ENCODE measurements at places on chromosomes 2 and 18.

- DNase-seq: no peak
Measured at GRCh38 chr2:189178726-189179569, 613 bp downstream of the COL5A2 start.

DNA sequence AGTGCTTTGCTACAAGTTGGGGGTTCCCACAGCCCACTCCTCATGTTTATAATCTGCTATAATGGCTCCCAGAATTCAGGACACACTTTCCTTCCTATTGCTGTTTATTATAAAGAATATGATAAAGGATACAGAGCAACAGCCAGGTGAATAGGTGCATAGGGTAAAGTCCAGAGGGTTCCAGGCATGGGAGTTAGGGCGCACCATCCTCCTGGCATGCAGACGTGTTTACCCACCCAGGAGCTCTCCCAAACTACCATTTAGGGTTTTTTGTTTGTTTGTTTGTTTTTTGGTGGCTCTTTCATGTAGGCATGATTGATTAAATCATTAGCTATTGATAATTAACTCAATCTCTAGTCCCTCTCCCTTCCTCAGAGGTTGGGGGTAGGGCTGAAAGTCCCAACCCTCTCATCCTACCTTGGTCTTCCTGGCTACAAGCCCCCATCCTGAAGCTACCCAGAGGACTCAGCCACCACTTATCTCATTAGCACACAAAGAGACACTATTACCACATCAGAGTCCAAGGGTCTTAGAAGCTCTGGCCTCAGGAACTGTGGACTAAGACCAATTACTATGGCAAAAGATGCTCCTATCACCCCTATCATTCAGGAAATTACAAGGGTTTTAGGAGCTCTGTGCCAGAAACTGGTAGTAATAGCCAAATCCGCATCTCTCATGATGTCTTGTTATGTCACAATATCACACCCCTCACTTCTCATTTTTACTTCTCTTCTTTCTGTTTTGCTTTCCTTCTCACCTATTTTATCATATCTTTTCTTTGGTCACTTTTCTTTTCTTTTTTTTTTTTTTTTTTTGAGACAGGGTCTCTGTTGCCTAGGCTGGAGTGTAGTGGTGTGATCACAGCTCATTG is 154.9 kb upstream of the TTC39C start:
- no peak for DNase-seq

DNA sequence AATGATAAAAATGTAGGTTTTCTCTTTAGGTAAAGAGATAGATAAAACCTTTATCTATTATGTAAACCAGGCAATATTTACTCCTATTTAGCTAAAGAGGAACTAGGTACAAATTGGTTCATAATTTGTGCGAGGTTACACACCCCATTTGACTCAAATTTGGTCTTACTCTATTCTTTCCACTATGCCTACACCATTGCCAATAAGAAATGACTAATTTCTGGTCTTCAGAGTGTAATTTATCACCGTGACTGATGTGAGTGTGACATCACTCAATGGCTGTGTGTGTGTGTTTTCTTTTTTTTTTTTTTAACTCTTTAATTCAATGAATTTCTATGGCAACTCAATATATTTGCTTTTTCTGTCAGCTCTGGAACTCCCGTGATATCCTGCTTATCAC is 955.8 kb downstream of the TDRD15 start:
- peak; percentile 15 for DNase-seq

DNA sequence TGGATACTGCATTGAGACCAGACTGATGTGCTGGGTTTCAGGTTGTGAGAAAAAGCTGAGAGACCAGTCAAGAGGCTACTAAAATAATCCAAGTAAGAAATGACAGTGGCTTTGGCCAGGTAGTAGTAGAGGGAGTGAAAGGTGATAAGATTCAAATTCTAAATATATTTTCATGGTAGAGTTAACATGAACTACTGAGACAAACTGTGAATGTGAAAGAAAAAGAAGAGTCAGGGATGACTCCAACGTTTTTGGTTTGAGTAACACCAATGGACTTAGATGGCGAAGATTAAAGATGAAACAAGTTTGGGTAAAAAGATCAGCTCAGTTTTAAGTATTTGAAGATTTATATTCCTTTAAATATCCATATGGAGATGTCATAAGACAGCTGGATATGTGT is 209.4 kb downstream of the ZEB2 start:
- no peak for DNase-seq

DNA sequence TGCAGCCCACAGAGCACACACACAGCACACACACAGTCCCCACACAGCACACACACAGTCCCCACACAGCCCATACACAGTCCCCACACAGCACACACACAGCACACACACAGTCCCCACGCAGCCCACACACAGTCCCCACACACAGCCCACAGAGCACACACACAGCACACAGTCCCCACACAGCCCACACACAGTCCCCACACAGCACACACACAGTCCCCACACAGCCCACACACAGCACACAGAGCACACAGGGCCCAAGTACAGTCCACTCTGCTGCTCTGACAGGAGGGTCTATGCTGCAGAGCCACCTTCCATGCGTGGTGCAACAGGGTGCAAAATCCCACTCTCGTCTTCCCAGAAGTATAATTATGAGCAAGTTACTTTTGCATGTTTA is 240.5 kb upstream of the SALL3 start:
- no peak for DNase-seq

DNA sequence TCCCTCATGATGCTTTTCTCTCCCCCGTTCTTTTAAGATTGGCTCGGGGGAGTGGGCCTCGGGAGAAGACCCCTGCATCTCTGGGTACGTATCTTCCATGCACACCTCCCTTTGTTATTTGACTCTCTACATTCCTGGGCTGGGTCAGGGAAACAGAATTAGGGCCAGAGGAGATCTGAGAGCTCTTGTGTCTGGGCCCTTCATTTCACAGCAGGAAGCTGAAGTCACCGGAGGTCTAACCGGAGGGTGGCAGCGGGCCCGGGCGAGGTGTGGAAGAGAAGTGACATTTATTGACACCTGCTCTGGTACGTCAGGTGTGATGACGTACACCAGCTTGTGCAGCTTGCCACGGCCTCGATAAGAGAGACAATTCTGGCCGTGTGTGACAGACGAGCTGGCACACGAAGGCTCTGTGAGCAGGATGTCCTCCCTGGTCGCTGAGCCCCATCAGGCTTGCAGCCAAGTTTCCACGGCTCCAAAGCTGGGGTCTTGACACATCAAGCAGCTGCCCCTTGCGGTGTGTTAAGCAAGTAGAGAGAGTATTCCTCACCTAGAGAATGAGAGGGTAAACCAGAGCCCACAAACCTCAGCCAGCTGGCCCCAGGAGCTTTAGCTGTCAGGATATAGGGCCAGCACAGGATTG is 30.4 kb downstream of the TOGARAM2 start:
- peak; percentile 35 for DNase-seq

- no peak for DNase-seq
Measured at GRCh38 chr2:219304223-219304622, 5.0 kb downstream of the PTPRN start.

GRCh38 chr2:21416226-21416625 is 292.5 kb downstream of the TDRD15 start:
- DNase-seq: no peak

DNA sequence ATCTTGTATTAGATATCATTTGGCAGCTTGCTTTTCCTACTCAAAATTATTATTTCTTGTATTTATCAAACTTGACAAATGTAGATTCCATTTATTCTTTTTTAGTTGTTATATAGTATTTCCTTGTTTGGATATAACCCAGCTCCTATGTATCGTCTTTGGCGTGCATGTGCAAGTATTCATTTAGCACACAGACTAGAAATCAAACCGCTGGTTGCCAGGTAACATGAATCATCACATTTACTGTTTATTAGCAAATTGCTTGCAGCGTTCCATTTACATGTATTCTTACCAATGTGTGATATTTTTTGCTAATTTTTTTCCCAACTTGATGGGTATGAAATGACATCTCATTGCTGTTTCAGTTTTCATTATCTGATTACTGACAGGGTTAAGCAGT is 2089.7 kb upstream of the CELF4 start:
- no peak for DNase-seq

DNA sequence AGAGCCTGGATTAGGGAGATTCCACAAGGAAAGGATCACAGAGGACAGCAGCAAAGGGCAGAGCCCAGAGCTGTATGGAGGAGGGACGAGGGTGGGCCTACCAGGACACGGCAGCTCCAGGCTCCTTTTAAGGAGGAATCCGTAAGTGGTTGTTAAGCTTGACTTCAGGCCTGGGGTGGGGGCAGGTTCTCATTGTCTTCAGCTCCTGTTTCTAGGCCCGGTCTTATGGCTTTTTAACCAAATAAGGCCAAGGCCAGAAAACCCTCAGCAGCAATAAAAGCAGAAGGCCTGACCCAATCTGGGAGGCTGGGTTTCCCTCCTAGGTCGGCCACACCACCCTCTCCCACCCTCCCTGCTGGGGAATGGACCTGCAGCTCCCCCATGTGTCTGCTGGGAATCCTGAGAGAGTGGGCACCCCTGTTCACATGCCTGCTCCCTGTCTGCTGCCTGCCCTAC is 111.2 kb downstream of the PLB1 start:
- no peak for DNase-seq

GRCh38 chr2:71066856-71067255 is 1.6 kb upstream of the NAGK start:
- no peak for DNase-seq

- no peak for DNase-seq
Measured at GRCh38 chr18:41643427-41643826, 311.6 kb upstream of the PIK3C3 start.

DNA sequence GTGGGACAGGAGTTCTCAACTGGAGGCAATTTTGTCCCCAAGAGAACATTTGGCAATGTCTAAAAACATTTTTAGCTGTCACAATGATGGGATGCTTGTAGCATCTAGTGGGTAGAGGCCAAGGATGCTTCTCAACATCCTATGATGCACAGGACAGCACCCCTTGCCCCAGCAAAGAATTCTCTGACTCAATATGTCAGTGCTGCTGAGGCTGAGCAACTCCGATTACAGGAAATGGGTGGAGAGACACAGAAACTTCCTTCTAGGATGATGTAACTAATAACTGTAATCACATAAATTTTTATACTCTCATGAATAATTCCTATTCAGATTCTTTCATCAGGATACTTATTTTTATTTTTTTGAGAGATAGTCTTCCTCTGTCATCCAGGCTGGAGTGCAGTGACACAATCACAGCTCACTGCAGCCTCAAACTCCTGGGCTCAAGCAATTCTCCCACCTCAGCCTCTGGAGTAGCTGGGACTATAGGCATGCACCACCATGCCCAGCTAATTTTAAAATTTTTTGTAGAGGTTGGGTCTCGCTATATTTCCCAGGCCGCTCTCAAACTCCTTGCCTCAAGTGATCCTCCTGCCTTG is 120.3 kb upstream of the ACAA2 start:
- no peak for DNase-seq

- DNase-seq: peak; percentile 45
Measured at GRCh38 chr2:97011977-97012569, 25.7 kb upstream of the FAM178B start.

GRCh38 chr2:67733517-67733916 is 329.3 kb downstream of the C1D start:
- DNase-seq: peak; percentile 19

- DNase-seq: no peak
Measured at GRCh38 chr2:17506736-17507616, 11.3 kb downstream of the RAD51AP2 start.

DNA sequence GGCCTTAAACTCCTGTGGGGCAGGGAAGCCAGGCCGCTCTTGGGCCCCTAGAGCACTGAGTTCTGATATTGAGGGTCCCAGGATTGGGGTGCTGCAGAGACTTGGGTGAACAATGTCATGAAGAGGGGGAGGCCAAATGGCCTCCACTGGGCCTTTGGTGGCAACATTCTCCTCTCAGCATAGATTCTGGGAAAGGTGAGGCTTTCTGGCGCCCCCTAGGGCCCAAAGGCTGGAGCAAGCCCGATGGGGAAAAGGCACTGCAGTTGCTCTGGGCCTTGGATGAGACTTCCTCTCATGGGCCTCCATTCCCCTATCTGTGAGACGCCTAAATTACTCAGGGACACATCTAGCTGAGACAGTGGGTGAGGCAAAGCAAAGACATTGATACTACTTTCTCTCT is 84.8 kb downstream of the ACAA2 start:
- DNase-seq: peak; percentile 31

GRCh38 chr18:35410561-35410960 is 33.4 kb upstream of the ZNF396 start:
- DNase-seq: no peak

DNA sequence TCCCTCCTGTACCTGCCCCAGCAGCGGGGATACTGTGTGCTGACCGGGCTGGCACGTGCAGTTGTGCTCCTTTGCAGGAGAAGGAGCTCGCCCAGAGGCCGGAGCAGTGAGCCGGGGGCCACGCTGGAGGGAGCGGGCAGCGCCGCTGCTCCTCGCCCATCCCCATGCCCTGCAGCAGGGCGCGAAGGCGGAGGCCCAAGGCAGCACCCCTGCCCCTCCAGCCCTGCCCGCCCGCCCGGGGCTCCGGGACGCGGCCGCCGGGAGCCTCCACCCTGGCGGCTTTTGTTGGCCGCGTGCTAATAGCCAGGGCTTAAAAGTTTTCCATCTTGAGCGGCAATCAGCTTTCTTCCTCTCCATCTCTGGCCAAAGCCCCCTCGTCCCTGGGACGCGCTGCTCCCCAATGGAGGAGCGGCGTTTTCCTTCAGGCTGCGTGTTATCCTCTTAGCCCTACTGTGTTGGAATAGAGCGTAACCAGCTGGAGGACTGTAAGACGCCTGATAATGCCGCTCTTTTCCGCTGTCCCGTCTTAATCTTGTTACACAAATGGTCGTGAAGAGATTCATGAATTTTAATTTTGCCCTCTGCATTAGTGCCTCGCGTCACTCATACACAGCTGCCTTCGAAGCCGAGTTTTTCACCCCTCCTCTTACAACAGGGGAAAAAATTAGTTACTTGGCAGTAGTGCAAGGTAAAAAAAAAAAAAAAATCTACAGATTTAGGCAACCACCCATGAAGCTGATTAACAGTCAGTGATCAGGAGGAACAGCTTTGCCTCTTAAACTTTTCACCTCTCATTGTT is 172.9 kb upstream of the SIX3 start:
- DNase-seq: peak; percentile 37

GRCh38 chr2:179487010-179487731 is 222.5 kb upstream of the SESTD1 start:
- no peak for DNase-seq

DNA sequence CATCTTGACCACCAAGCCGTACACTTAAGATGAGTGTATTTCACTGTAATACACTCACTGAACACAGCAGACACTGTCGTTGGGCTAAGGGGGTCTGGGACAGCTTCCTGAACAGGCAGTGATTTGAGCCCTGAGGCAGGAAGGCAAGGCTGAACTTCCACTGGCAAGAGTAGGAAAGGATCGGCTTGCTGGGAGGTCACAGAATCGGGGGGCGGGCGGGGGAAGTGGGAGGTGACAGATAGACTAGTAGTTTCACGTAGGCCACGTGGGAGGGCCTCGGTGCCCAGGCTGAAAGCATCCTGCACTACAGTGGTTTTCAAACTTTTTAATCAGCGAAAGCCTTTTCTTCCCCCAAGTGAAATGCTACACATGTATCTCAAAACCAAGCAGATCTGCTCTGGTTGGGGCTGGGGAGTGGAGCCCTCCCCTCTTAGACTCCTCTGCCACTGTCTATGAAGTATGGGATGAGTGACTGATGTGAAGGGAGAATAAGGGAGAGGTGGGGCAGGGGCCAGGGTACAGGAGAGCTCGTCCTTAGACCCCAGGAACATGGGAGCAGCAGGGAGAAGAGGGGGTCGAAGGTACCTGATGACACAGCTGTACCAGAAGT is 8.6 kb downstream of the PARD6G start:
- no peak for DNase-seq

- no peak for DNase-seq
Measured at GRCh38 chr2:111015283-111015995, 105.3 kb upstream of the BCL2L11 start.

GRCh38 chr2:42547014-42547413 is 21.4 kb upstream of the MTA3 start:
- DNase-seq: no peak
